ENCODE measurements at places on chromosomes 5 and 9.

DNA sequence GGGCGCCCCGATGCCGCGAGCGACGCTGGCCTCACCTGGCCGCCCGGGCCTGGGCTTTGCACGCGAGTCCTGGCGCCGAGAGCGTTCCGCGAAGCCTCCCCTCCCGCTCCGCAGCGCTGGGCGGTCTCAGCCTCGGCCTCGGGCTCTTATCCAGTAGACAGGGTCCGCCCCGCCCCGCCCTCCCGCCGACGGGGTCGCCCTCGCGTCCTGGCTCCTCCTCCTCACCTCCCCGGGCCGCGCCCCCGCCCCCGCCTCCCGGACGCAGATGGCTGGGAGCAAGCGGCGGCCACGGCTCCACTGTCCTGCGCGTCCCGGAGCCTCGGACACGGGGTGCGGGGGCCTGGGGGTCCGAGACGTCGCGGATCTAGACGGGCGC, at the start of gene SLC6A3:
Gene SLC6A3 (minus strand): TSS at position 128 of the 376 bp plus-strand sequence. CDS start 2,243 bp downstream, outside the sequence.
- no peak for DNase-seq
- no peaks in the 10 kb centered on the region for H3K36me3 ChIP-seq
- H3K27ac ChIP-seq, result no peak within 1 kb of the TSS

GRCh38 chr5:58071566-58071965, 388.3 kb downstream of the PLK2 start:
- H3K27me3 ChIP-seq, result no peaks in the 10 kb centered on the region
- no peak overlapping the region for H3K27ac ChIP-seq
- peaks cover 23% of the 10 kb centered on the region for H3K4me1 ChIP-seq
- no peaks in the 10 kb centered on the region for H3K36me3 ChIP-seq

DNA sequence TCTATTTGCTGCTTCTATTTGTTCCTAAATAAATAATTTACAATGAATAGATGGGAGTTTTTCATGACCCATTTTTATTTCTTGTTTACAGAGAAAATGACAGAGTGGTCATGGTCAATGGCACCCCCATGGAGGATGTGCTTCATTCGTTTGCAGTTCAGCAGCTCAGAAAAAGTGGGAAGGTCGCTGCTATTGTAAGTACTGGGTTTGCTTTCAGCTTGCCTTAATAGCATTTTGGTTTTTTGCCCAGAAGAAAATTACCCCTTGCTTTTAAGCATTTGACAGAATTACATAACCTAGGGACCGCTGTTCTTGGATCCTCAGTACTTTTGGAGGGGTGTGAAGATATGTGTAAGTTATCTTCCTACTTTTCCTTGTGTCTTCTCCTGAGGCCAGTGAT, 44.1 kb downstream of the TJP2 start:
- no peak overlapping the region for H3K27ac ChIP-seq
- DNase-seq, result no peak
- no peaks in the 10 kb centered on the region for H3K36me3 ChIP-seq
- H3K4me1 ChIP-seq, result no peaks in the 10 kb centered on the region
- no peak overlapping the region for H3K4me3 ChIP-seq

DNA sequence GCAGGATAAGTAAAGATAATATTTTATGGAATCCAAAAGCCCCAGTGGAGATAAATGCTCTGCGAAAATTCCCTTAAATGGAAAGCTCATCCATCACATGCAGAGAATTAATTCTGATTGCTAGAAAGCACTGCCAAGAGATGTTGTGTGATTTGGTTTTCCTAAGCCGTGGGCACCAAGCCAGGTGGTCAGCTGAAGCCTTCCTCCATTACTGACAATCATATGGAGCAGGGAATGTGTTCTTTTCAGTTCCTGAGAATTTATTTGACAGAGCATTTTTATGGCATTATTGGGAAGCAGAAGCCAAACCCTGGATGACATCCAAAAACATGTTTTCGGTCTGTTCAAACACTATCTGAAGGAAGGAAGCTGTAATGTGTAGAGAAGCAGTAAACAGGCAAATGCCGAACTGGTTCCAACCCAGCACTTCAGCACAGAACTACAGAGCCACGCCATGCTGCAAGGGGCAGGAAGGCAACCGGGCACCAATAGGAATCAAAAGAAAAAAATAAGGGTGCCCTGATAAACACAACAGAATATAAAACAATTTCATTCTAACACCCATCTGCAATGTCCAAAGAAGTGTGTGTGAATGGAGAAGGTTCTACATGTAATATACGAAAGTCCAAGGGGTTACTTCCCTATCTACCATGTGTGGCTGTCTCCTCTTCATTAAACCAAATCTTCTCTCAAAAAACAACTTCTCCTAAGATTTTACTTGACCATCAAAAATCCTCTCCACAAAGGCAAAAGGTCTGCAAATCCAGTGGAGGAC, 12.3 kb downstream of the ARSB start:
- peak overlapping the region; percentile 23 for H3K27ac ChIP-seq
- H3K4me3 ChIP-seq, result no peak overlapping the region
- no peaks in the 10 kb centered on the region for H3K36me3 ChIP-seq
- H3K27me3 ChIP-seq, result no peaks in the 10 kb centered on the region
- no peak for DNase-seq

DNA sequence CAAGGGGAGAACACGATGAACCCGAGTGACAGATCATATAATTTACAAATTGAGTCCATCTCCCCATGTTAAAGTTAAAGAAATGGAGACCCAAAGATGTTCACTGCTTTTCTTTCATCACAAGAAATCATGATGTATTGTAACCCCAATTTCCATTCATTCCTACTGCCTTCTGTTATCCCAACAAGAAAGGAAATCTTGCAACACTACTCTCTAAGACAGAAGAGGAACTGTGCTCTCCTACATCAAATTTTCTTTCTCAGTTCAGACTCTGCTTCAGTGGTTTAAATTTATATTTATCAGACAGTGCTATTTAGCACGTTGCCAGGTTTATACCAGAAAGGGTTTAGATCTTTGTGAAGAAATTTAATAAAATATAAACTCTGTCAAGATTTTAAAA, 83.8 kb upstream of the RASA1 start:
- no peaks in the 10 kb centered on the region for H3K36me3 ChIP-seq
- H3K4me1 ChIP-seq, result no peaks in the 10 kb centered on the region
- no peak overlapping the region for H3K27ac ChIP-seq
- no peak for DNase-seq
- no peaks in the 10 kb centered on the region for H3K27me3 ChIP-seq

DNA sequence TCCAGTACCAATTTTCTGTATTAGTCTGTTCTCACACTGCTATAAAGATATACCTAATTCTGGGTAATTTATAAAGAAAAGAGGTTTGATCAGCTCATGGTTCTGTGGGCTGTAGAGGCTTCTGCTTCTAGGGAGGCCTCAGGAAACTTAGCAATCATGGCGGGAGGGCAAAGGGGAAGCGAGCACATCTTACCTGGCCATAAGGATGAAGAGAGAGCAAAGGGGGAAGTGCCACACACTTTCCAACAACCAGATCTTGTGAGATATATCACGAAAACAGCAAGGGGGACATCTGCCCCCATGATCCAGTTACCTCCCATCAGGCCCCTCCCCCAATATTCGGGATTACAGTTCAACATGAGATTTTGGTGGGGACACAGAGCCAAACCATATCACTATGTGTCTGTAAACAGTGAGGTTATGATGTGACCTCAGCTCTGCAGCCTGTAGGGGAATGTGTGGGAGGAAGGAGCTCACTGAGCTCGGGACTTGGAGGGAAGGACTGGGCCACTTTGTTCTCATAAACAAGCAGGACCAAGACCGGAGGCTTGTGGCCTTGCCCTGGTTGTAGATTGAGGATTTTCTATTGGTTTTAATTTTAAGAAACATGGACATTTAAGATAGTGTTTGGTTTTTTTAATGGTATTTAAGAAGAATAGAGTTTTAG, 85.2 kb downstream of the EHMT1 start:
- H3K36me3 ChIP-seq, result no peaks in the 10 kb centered on the region
- no peaks in the 10 kb centered on the region for H3K27me3 ChIP-seq
- H3K27ac ChIP-seq, result peak overlapping the region; percentile 72
- no peak for DNase-seq

- H3K27me3 ChIP-seq, result no peaks in the 10 kb centered on the region
- no peaks in the 10 kb centered on the region for H3K4me1 ChIP-seq
- H3K4me3 ChIP-seq, result no peak overlapping the region
- DNase-seq, result no peak
- no peaks in the 10 kb centered on the region for H3K36me3 ChIP-seq
These were observed 19.3 kb upstream of the GRAMD2B start for GRCh38 chr5:126403876-126404275.

DNA sequence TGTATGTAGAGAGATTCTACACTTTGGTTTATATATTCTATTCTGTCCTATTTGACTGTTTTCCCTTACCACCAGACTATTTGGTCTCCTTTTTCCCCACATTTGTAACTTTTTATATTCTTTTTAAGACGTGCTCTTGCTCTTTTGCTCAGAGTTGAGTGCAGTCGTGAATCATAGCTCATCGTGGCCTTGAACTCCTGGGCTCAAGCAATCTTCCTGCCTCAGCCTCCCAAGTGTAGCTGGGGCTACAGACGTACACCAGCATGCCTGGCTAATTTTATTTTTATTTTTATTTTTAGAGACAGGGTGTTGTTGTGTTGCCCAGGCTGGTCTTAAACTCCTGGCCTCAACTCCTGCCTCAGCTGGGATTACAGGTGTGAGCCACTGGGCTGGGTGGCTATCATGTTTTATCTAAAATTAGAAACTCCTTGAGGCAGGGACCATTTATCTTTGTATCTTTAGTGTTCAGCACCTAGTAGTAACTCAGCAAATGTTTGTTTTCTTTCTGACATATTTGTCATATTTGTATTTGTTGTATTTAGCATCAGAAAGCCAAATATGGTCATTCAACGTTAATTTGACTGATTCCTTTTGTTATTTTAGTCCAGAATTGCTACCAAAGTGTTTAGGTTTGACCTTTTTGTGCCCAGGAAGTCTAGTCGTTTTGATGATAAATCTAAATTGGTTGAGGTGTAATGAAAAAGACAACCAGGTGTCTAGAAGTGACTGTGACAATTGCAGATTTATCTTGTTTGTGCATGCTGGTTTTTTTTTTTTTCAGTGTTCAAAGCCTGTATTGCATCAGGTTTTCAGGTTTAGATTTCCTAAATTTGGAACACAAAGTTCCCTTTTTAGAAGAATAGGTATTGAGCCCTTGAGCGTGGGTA, 44.3 kb downstream of the ERBIN start:
- no peaks in the 10 kb centered on the region for H3K27me3 ChIP-seq
- no peaks in the 10 kb centered on the region for H3K36me3 ChIP-seq
- no peak overlapping the region for H3K27ac ChIP-seq
- DNase-seq, result no peak
- peaks cover 58% of the 10 kb centered on the region for H3K4me1 ChIP-seq

DNA sequence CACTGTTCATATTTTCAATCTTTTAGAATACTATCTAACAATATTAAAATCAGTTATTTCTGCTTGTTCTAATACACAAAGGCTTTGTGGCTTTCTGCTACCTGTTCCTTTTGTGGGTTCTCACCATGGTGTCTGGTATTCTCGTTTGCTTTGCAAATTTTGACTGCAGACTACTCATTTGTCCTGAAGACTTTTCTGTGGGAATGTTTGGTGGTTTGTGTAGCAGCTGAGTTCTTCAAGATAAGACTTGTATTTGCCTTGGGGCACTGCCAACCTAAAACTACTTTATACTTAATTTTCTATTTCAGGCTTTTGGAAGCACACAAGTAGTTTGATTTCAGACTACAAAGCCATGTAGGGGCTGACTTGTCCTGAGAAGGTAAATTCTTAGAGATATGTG, 11.1 kb downstream of the IL33 start:
- no peak overlapping the region for H3K27ac ChIP-seq
- no peak overlapping the region for H3K4me3 ChIP-seq
- no peak for DNase-seq
- no peaks in the 10 kb centered on the region for H3K36me3 ChIP-seq

- no peaks in the 10 kb centered on the region for H3K4me1 ChIP-seq
- no peak overlapping the region for H3K27ac ChIP-seq
- no peak overlapping the region for H3K4me3 ChIP-seq
- DNase-seq, result no peak
These were observed 123.6 kb upstream of the SLC1A3 start for GRCh38 chr5:36482812-36483211.

DNA sequence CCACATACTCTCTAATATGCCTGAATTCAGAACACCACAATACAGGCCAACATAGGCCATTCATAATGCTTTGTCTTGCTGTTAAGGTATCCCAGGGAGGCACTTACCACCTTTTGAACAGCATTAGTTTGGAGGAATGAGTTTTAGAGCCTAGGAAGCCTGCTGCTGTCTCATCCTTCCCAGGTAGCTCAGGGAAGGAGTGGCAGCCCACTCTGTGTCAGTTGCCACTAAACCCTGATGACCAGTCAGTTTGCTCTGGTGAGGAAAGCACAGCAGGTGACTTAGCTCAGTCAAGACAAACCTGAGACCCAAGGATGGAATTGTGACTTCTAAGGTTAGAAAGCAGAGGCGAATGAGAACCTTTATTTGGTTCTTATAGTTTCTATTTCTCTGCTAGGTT, 337.4 kb upstream of the ATP10B start:
- DNase-seq, result no peak
- H3K27ac ChIP-seq, result no peak overlapping the region
- H3K36me3 ChIP-seq, result no peaks in the 10 kb centered on the region

- H3K4me1 ChIP-seq, result no peaks in the 10 kb centered on the region
- peak; percentile 3 for DNase-seq
- H3K4me3 ChIP-seq, result no peak overlapping the region
- no peaks in the 10 kb centered on the region for H3K36me3 ChIP-seq
These were observed 58.2 kb downstream of the ZNF618 start for GRCh38 chr9:113934167-113934828.

DNA sequence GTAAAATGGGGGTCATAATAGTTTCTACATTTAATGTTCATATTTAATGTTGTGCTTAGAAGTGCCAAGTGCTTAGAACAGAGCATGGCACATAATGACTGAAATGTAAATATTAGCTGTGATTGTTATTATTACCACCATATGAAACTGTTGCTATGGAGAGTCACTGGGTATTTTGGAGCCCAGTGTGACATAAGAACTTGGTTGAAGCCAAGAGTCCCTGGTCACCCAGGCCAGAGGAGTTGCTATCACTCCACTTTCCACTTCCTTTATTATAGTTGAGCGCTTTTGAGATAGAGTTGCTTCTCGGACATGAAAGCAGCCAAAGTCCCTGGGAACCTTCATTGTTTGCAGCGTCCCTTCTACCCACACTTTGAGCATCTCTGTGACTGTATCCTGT, 77.1 kb downstream of the MAP1B start:
- no peak for DNase-seq
- H3K4me3 ChIP-seq, result no peak overlapping the region
- H3K27ac ChIP-seq, result no peak overlapping the region
